Lung (tissue), 17 donors: ENCODE measurements at places on chromosomes 1 and 21. TPM values are rescaled to one million over a fixed set of nuclear protein-coding genes. Genes with fewer than 3 reads are reported as not detected.

GRCh38 chr1:48442864-48443619, 29.0 kb downstream of the SPATA6 start:
- no peak overlapping the region for H3K27ac ChIP-seq
- no peak overlapping the region for H3K4me3 ChIP-seq
- no peaks in the 10 kb centered on the region for H3K4me1 ChIP-seq
- peak; percentile 12 for DNase-seq
- H3K27me3 ChIP-seq = no peaks in the 10 kb centered on the region

DNA sequence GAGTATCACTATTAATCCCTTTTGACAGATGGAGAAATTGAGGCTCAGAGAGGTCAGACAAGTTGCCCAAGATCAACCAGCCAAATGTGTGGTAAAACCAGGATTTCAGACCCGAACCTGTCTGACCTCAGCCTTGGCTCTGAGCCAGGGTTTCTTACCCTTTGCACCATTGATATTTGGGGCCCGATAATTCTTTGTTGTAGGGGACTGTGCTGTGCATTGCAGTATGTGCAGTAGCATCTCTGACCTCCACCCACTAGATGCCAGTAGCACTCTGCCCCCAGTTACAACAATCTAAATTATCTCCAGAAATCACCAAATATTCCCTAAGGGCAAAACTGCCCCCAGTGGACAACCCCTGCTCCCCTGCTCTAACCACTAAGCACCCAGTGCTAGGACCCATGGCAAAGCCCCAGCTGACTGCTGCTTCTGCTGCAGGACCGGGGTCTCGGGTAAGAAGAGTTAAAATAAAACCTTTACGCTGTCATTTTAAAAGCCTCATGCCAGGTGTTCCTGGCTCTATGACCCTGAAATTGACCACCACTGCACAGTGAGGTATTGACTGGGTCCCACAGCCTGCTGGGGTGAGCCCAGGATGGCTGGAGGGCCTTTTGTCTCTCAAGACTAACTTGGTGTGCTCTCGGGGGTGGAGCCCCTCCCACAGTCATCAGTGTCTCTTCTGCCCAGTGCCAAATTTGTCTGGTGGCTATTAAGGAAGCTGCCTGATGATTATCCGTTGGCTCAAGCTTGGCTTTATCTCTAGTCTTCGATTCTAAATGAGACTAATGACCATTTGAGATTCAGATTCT, 5.6 kb upstream of the MAN1C1 start:
- no peak for DNase-seq
- peaks cover 3% of the 10 kb centered on the region for H3K27me3 ChIP-seq
- no peak overlapping the region for H3K4me3 ChIP-seq
- H3K36me3 ChIP-seq = no peaks in the 10 kb centered on the region
- H3K27ac ChIP-seq = no peak overlapping the region
- no peaks in the 10 kb centered on the region for H3K4me1 ChIP-seq

- H3K4me1 ChIP-seq = peaks cover 14% of the 10 kb centered on the region
- no peaks in the 10 kb centered on the region for H3K36me3 ChIP-seq
- H3K27ac ChIP-seq = no peak overlapping the region
- DNase-seq = no peak
Measured at GRCh38 chr1:164635803-164636731, 77.1 kb downstream of the PBX1 start.

- H3K4me3 ChIP-seq = no peak overlapping the region
- no peaks in the 10 kb centered on the region for H3K36me3 ChIP-seq
- DNase-seq = peak; percentile 96
- no peaks in the 10 kb centered on the region for H3K27me3 ChIP-seq
- H3K27ac ChIP-seq = no peak overlapping the region
Measured at GRCh38 chr1:119554183-119554582, 47.2 kb downstream of the HSD3B1 start.

DNA sequence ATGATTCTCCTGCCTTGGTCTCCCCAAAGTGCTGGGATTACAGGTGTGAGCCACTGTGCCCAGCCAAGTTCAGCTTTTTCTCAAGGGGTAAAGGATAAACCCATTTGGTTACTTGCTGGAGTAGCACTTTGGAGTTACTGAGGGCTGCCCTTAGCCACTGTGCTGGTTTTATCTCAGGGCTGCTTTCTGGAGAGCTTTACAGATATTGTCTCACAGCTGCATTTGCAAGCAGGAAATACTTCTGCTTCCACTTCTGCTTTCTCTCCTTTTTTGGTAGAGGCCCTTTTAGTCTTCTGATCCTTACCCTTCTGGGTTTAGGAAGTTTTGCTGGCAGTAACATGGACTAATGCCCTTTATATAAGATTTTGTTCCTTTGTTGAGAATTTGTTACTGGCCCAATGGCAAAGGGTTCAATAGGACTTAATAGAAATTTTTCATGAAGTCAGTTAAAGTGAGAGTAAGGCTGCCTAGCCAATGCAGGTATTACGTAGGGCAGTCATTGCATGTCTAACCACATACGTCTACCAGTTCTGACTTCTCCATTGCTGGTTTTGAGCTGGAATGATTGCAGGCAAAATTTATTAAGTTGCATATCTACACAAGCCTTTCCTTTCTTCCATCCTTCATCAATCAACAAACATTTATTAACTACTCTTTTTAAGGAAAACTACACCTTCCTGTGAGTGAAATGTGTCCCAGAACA, 24.4 kb downstream of the CAP1 start:
- no peaks in the 10 kb centered on the region for H3K4me1 ChIP-seq
- no peak overlapping the region for H3K27ac ChIP-seq
- H3K27me3 ChIP-seq = no peaks in the 10 kb centered on the region

DNA sequence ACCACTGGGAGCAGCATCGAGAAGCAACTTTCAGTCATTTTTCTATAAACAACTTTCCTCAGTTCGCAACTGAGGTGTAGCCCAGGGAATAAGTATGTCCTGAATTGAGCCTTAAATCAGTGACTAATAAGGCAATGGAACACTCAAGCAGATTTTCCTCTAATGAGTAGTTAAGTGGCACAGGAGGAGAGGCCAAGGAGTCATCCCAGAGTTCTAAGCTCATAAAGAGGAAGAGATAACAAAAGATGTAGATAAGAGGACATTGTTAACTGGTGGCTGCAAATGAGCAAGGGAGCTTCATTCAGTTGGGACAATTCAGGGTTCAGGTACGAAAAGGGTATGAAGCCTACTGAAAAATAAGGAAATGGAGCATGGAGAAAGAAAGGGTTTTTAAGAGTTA, 64.5 kb downstream of the LRRC40 start:
- no peak for DNase-seq
- no peaks in the 10 kb centered on the region for H3K27me3 ChIP-seq
- no peak overlapping the region for H3K27ac ChIP-seq
- H3K36me3 ChIP-seq = no peaks in the 10 kb centered on the region

GRCh38 chr1:19427087-19427781, 58.1 kb downstream of the CAPZB start:
- H3K4me1 ChIP-seq = peaks cover 40% of the 10 kb centered on the region
- no peak overlapping the region for H3K4me3 ChIP-seq
- peak overlapping the region; percentile 57 for H3K27ac ChIP-seq
- no peaks in the 10 kb centered on the region for H3K27me3 ChIP-seq

- H3K27me3 ChIP-seq = no peaks in the 10 kb centered on the region
- H3K4me1 ChIP-seq = no peaks in the 10 kb centered on the region
- no peak overlapping the region for H3K4me3 ChIP-seq
- no peaks in the 10 kb centered on the region for H3K36me3 ChIP-seq
- no peak overlapping the region for H3K27ac ChIP-seq
Measured at GRCh38 chr1:246798606-246799496, 74.6 kb downstream of the SCCPDH start.

DNA sequence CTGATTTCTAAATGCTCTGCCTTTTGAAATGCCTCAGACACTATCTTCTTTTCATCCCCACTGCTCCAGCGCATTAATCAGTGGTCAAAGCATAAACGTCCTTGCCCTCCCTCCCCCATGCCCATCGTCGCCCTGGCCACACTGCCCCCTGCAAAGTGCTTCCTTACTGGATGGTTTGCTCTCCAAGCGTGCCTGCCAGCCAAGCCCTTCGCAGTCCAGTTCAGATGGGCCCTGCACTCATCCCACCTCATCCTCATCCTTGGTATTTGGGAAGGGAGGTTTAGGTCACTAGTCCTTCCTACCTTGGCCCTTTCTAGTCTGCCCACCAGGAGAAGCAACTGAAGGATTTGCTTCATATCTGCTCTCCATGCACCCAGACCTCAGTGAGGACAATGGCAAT, 3.1 kb downstream of the GJA4 start:
- H3K27me3 ChIP-seq = no peaks in the 10 kb centered on the region
- peak overlapping the region; percentile 18 for H3K4me3 ChIP-seq
- peaks cover 7% of the 10 kb centered on the region for H3K4me1 ChIP-seq
- H3K36me3 ChIP-seq = peaks cover 2% of the 10 kb centered on the region
- no peak overlapping the region for H3K27ac ChIP-seq
- no peak for DNase-seq

GRCh38 chr1:11869104-11869503, 10.4 kb upstream of the NPPB start:
- no peak overlapping the region for H3K4me3 ChIP-seq
- peaks cover 5% of the 10 kb centered on the region for H3K4me1 ChIP-seq
- H3K36me3 ChIP-seq = no peaks in the 10 kb centered on the region
- H3K27me3 ChIP-seq = no peaks in the 10 kb centered on the region

- H3K4me3 ChIP-seq = no peak overlapping the region
- no peak overlapping the region for H3K27ac ChIP-seq
- peaks cover 51% of the 10 kb centered on the region for H3K4me1 ChIP-seq
- H3K36me3 ChIP-seq = no peaks in the 10 kb centered on the region
- H3K27me3 ChIP-seq = no peaks in the 10 kb centered on the region
Measured at GRCh38 chr1:110645821-110646735, 28.7 kb downstream of the KCNA3 start.

GRCh38 chr1:940107-941014, 16.6 kb downstream of the SAMD11 start:
- H3K36me3 ChIP-seq = peaks cover 10% of the 10 kb centered on the region
- H3K4me1 ChIP-seq = peaks cover 3% of the 10 kb centered on the region
- H3K27me3 ChIP-seq = no peaks in the 10 kb centered on the region
- no peak overlapping the region for H3K4me3 ChIP-seq

DNA sequence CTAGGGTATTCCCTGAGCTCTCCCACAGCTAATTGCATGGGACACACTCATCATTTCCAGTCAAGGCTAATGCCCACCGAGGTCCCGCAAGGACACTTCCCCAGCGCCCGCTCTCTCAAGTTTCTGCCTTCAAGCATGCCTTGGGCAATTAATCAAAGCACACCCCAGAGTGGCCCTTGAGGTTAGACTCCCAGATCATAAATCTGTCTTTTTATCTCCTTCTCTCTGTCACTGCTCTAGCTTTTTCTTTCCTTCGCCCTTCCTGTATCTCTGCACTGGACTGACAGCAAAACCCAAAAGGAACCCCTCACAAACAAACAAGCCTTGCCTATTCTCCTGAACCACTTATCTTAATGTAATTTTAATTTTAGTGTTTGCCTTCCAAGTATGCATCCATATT, 7.9 kb upstream of the EXOSC10 start:
- DNase-seq = peak; percentile 71
- no peaks in the 10 kb centered on the region for H3K4me1 ChIP-seq
- H3K4me3 ChIP-seq = no peak overlapping the region
- H3K27me3 ChIP-seq = no peaks in the 10 kb centered on the region
- no peak overlapping the region for H3K27ac ChIP-seq

RAB42 gene
- 11.7 TPM for total RNA-seq

CFAP74 gene
- 20.8 TPM for total RNA-seq

MCOLN2 gene
- 5.0 TPM for total RNA-seq

FABP3 gene
- total RNA-seq = 7.5 TPM
